ENCODE measurements at places on chromosomes 4 and X.

DNA sequence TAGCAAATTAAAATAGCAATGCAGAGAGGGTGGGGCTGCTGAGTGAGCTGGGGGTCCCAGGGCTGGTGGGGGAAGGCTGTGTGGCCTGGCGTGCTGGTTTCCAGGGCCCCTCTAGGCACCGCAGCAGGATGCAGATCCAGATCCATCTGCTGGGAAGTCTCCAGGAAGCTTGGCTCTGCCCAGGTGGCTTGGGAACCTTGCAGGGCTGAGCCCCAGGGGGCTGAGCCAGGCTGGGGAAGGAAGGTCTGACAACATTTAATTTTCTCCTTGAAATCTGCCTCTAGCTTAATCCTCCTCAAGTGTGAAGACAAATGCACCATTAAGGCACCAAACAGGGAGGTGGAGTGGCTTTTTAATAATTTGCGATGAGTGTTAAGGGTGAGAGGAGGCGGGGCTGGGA is 31.7 kb downstream of the SORCS2 start:
- no peak overlapping the region for H3K27ac ChIP-seq
- H3K36me3 ChIP-seq = peaks cover 6% of the 10 kb centered on the region
- H3K4me1 ChIP-seq = peaks cover 3% of the 10 kb centered on the region
- no peaks in the 10 kb centered on the region for H3K27me3 ChIP-seq

DNA sequence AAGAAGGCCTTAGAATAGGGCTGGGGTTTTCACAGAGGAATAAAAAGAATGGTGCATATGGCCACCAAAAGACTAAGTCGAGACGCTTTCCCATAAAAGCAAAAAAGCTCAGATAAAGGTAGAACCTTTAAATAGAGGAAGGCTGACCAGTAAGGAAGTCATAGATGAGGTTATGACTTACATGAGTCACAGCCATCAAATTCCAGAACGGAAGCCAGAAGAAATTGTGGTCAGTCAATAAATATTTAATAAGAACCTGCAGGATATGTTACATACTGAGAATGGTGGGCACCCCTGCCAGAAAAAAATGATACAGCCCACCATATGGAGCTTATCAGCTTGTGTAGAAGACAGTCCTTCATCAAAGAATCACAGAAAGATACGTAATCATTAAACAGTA is 120.1 kb downstream of the MANBA start:
- DNase-seq = no peak
- no peak overlapping the region for H3K27ac ChIP-seq
- no peak overlapping the region for H3K4me3 ChIP-seq

- DNase-seq = no peak
- no peaks in the 10 kb centered on the region for H3K4me1 ChIP-seq
- no peak overlapping the region for H3K4me3 ChIP-seq
- H3K27ac ChIP-seq = no peak overlapping the region
These were observed 200.5 kb downstream of the FAM133A start for GRCh38 chrX:93874554-93874953.

- H3K4me1 ChIP-seq = no peaks in the 10 kb centered on the region
- H3K27me3 ChIP-seq = no peaks in the 10 kb centered on the region
These were observed 45.8 kb downstream of the TNIP3 start for GRCh38 chr4:121118344-121118743.

DNA sequence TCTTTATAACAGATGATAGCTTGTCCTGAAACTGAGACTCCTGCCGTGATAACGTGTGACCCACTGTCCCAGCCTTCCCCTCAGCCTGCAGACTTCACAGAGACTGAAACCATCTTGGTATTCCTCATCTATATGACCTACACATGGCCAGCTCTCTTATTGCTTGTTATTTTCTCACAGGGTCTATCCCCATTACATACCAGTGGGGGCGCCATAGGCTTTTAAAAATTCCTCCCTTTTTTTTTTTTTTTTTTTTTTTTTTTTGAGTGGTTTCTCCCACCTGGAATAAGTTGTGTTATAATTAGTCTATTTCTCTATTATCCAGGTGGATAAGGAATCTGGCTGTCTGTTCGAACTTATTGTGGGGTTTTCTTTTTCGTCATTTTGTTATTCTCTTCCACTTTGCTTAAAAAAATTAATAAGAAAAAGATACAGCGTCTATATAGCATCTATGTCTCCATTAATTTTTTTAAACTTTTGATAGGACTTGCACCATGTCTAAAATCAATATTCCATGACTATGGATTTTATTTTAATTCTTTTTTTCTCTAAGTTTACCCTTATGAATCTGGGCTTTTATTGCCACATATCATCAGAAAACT is 47.2 kb downstream of the GYG2 start:
- no peaks in the 10 kb centered on the region for H3K4me1 ChIP-seq
- H3K4me3 ChIP-seq = no peak overlapping the region
- no peaks in the 10 kb centered on the region for H3K27me3 ChIP-seq
- no peak overlapping the region for H3K27ac ChIP-seq
- DNase-seq = no peak
- H3K36me3 ChIP-seq = no peaks in the 10 kb centered on the region

DNA sequence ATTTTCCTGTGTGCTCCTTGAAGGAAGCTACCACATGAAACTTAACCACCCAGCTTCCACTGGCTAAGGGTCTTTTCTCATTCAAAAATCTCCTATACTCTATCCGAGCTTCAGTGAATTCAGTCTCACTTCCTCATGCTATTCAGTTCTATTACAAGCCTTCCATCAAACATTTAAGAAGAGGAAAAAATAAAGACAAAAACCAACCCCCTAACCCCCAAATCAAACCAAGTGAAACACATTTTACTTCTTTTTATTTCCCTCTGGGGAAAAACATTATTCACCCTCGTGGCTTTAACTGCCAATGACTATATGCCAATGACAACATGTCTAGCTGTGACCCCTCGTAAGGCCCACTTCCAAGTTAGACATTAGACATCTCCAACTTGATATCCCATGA is 16.2 kb upstream of the WDR19 start:
- H3K4me3 ChIP-seq = no peak overlapping the region
- no peaks in the 10 kb centered on the region for H3K4me1 ChIP-seq

- no peaks in the 10 kb centered on the region for H3K4me1 ChIP-seq
- no peaks in the 10 kb centered on the region for H3K27me3 ChIP-seq
- DNase-seq = no peak
These were observed 277.5 kb upstream of the AGTR2 start for GRCh38 chrX:115892787-115893671.

- H3K4me1 ChIP-seq = no peaks in the 10 kb centered on the region
- DNase-seq = no peak
- no peaks in the 10 kb centered on the region for H3K36me3 ChIP-seq
- peaks cover 20% of the 10 kb centered on the region for H3K27me3 ChIP-seq
- no peak overlapping the region for H3K27ac ChIP-seq
- H3K4me3 ChIP-seq = no peak overlapping the region
These were observed 24.9 kb downstream of the TNMD start for GRCh38 chrX:100609591-100609990.

DNA sequence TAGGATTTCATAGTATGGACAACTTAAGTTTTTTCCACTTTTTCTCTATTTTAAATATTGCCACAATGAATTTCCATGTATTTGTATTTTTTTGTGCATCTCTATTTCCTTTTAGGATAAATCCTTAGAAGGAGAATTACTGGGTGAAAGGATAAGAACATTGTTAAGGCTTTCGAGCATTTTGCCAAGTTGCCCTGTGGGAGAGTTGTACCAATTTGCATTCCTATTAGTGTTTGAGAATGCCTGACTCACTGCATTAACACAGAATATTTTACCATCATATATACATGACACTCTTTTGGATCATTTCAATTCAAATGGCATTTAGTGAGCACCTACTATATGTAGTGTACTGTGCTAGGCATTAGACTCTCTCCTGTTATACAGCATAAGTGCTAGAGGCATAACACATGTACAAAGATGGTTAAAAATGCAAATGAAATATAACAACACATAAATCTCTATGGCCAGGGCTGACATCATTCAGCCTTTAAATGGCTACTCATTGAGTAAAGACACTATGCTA is 57.0 kb downstream of the PLAC1 start:
- no peaks in the 10 kb centered on the region for H3K27me3 ChIP-seq
- no peak overlapping the region for H3K27ac ChIP-seq
- no peaks in the 10 kb centered on the region for H3K4me1 ChIP-seq
- H3K36me3 ChIP-seq = no peaks in the 10 kb centered on the region
- no peak overlapping the region for H3K4me3 ChIP-seq

DNA sequence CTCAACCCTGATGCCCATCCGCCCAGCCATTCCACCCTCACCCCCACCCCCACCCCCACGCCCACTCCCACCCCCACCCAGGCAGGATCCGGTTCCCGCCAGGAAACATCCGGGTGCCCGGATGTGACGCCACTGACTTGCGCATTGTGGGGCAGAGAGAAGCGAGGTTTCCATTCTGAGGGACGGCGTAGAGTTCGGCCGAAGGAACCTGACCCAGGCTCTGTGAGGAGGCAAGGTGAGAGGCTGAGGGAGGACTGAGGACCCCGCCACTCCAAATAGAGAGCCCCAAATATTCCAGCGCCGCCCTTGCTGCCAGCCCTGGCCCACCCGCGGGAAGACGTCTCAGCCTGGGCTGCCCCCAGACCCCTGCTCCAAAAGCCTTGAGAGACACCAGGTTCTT is at the start of gene MAGEA1:
TSS of gene MAGEA1 (plus strand) at position 154 of the 400 bp plus-strand sequence. CDS start 3,106 bp downstream, outside the sequence.
- H3K27me3 ChIP-seq = no peaks in the 10 kb centered on the region
- no peak within 1 kb of the TSS for H3K4me3 ChIP-seq
- H3K4me1 ChIP-seq = no peaks in the 10 kb centered on the region
- H3K27ac ChIP-seq = no peak within 1 kb of the TSS
- H3K36me3 ChIP-seq = no peaks in the 10 kb centered on the region

DNA sequence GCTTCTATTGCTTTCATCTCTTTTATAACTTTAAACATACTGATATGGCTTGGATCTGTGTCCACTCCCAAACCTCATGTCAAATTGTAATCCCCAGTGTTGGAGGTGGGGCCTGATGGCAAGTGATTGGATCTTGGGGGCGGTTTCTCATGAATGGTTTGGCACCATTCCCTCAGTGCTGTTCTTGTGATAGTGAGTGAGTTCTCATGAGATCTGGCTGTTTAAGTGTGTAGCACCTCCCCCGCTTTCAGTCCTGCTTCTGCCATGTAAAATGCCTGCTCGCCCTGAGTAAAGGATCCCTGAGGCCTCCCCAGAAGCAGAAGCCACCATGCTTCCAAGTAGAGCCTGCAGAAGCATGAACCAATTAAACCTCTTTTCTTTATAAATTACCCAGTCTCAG is 17.7 kb downstream of the MND1 start:
- no peaks in the 10 kb centered on the region for H3K36me3 ChIP-seq
- no peaks in the 10 kb centered on the region for H3K27me3 ChIP-seq
- H3K4me3 ChIP-seq = no peak overlapping the region
- H3K4me1 ChIP-seq = no peaks in the 10 kb centered on the region
- no peak overlapping the region for H3K27ac ChIP-seq

DNA sequence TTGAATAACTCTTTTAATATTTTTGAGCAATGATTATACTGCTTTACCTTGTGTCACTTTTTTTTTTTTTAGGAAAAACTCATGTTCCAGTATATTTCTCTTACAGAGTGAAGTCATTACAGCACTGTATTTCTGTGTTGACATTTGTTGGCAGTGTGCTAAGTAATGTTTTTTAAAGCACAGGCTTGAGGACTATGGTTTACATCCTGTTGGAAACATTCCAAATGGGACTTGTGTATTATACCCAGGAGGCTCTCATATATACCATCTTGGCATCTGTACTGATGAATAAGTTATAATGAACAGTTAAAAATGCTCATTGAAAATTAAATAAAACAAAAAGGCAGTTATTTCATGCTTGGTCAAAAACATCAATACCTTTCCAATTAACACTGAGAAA is 33.8 kb downstream of the CEP44 start:
- peaks cover 31% of the 10 kb centered on the region for H3K36me3 ChIP-seq
- no peaks in the 10 kb centered on the region for H3K27me3 ChIP-seq
- H3K4me3 ChIP-seq = no peak overlapping the region
